Activated CD4-positive, alpha-beta memory T cell treated with anti-CD3 and anti-CD28 coated beads for 36 hours (primary cell): ENCODE measurements at places on chromosomes 6 and 20. TPM values are rescaled to one million over a fixed set of nuclear protein-coding genes. Genes with fewer than 3 reads are reported as not detected.

- DNase-seq, result no peak
- no peaks in the 10 kb centered on the region for H3K27me3 ChIP-seq
- no peaks in the 10 kb centered on the region for H3K36me3 ChIP-seq
Measured at GRCh38 chr20:61699495-61700374, 365.9 kb downstream of the TAF4 start.

DNA sequence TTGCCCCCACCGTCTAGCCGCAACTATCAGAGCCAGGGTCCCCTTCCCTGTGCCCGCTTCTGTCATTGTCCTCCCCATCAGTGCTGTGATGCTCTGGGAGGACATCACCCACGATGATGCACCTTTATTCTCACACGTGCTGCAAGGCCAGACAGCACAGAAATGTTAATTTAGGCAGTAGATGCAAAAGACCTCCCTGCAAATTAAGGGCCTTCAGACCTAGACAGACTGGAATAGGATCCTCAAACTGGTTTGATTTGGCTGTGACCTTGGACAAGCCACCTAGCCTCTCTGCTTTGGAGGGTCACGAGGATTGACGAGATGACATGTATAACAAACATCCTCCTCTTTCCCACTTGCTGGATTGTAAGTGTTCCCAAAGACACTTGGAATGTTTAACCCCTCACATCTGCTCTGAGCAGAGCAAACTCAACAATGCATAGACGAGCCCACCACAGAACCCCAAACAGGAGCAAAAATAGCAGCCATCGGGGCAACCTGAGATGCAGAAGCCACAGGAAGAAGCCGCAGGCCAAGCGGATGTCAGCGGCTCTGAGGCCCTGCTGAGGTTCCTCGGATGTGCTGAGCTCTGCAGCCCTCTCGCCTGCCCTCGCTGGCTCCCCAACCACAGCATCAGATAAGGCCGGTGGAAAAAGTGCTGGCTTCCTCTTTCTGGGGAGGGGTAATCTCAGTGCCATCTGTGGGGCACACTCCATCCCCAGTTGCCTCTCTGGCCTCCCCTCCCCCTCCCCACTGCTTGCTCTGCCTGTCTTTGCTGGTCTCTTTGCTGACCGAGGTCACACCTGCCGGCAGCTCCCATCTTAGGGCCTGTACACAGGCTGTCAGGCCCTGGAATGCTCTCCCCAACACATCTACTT is 35.3 kb downstream of the TOX2 start:
- peaks cover 60% of the 10 kb centered on the region for H3K4me1 ChIP-seq
- H3K27me3 ChIP-seq, result peaks cover 31% of the 10 kb centered on the region
- H3K36me3 ChIP-seq, result no peaks in the 10 kb centered on the region
- DNase-seq, result peak; percentile 88
- peak overlapping the region; percentile 11 for H3K4me3 ChIP-seq
- H3K27ac ChIP-seq, result peak overlapping the region; percentile 50

- H3K4me3 ChIP-seq, result no peak overlapping the region
- H3K27ac ChIP-seq, result no peak overlapping the region
- peaks cover 37% of the 10 kb centered on the region for H3K4me1 ChIP-seq
- H3K36me3 ChIP-seq, result peaks cover 10% of the 10 kb centered on the region
Measured at GRCh38 chr6:107941627-107942026, 16.4 kb downstream of the SEC63 start.

- H3K27me3 ChIP-seq, result no peaks in the 10 kb centered on the region
- H3K27ac ChIP-seq, result no peak overlapping the region
- H3K36me3 ChIP-seq, result peaks cover 20% of the 10 kb centered on the region
- no peak for DNase-seq
- no peak overlapping the region for H3K4me3 ChIP-seq
Measured at GRCh38 chr6:127914240-127914639, 13.4 kb upstream of the THEMIS start.

DNA sequence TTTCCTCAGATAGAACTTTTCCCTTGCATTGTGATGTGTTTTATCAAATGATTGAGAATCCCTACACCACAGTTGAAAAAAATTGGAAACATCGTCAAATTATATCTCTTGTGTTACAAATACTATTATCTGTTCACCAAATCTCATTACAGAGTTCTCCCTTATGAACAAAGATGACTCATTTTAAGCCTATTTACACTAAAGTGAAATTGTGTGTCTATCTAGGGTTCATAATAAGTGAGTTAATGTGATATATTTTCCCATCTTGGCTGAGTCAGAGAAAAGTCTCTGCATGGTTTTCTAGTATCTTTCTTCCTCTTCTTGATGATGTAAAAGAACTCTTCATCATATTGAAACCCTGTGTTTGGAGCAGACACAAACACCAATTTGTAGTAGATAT is 1263.3 kb upstream of the EYS start:
- H3K4me3 ChIP-seq, result no peak overlapping the region
- no peak for DNase-seq
- H3K4me1 ChIP-seq, result no peaks in the 10 kb centered on the region
- H3K27me3 ChIP-seq, result no peaks in the 10 kb centered on the region
- H3K36me3 ChIP-seq, result no peaks in the 10 kb centered on the region

Gene PTCHD4
- not detected for total RNA-seq

Gene TMEM244
- total RNA-seq, result not detected
